ENCODE measurements at places on chromosomes 6 and 20.

DNA sequence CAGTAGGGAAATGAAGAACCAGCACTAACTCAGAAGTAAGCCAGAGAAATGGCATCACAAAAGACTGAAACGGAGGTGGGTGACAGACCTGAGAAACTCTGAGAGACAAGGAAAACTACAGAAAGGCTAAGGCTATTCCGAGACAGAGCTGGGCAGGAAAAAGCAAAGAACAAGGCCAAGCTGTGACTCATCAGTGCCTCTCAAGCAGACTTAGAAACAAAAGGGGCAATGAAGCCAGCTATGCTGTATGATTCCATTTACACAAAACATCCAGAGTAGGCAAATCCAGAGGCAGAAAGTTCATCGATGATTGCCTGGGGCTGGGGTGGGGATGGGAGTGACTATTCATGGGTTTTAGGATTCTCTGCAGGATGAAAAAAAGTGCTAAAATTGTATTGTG, 50.0 kb downstream of the SLC23A2 start:
- H3K27me3 ChIP-seq, result no peaks in the 10 kb centered on the region
- peaks cover 25% of the 10 kb centered on the region for H3K4me1 ChIP-seq
- H3K27ac ChIP-seq, result peak overlapping the region; percentile 68
- H3K36me3 ChIP-seq, result no peaks in the 10 kb centered on the region
- 0 out of 2 replicates have a peak overlapping the region, but pooled peaks have one; percentile 18 for H3K4me3 ChIP-seq

GRCh38 chr6:145047891-145048290, 687.4 kb downstream of the EPM2A start:
- no peak for DNase-seq
- no peak overlapping the region for H3K27ac ChIP-seq
- H3K36me3 ChIP-seq, result no peaks in the 10 kb centered on the region
- H3K4me1 ChIP-seq, result peaks cover 17% of the 10 kb centered on the region
- no peak overlapping the region for H3K4me3 ChIP-seq

GRCh38 chr6:43702534-43703440, 15.2 kb upstream of the MRPS18A start:
- H3K4me1 ChIP-seq, result peaks cover 20% of the 10 kb centered on the region
- no peaks in the 10 kb centered on the region for H3K27me3 ChIP-seq
- peak; percentile 97 for DNase-seq
- peak overlapping the region; percentile 85 for H3K27ac ChIP-seq

GRCh38 chr6:163137398-163137881, 277.1 kb upstream of the QKI start:
- H3K4me1 ChIP-seq, result no peaks in the 10 kb centered on the region
- H3K27ac ChIP-seq, result no peak overlapping the region
- H3K36me3 ChIP-seq, result no peaks in the 10 kb centered on the region
- no peak overlapping the region for H3K4me3 ChIP-seq
- DNase-seq, result no peak

GRCh38 chr6:154474648-154475428, 35.6 kb downstream of the CNKSR3 start:
- peaks cover 25% of the 10 kb centered on the region for H3K4me1 ChIP-seq
- H3K27ac ChIP-seq, result peak overlapping the region; percentile 34
- no peak overlapping the region for H3K4me3 ChIP-seq
- DNase-seq, result peak; percentile 91
- no peaks in the 10 kb centered on the region for H3K27me3 ChIP-seq

DNA sequence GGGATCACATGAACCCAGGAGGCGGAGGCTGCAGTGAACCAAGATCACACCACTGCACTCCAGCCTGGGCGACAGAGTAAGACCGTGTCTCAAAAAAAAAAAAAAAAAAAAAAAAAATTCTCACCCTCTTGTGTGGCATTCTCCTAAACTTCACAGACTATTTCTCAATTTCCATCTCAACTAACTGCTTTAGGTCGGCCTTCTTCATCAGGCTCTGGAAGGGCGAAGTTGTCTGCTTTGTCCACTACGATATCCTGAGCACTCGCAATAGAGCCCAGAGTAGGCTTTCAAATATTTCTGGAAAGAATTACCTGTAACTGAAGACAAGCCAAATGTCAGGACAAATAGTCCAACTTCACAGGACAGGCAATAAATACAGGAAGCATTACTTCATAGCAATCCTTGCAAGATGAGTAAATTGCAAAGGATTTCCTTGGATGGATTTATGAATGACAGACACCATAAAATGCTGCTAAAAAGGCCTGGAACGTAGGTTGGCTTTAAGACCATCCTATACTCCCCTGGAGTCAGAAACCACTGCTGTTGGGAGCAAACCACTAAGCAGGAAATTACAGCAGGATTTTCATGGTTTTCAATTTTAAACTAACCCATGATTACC, 116.3 kb upstream of the SLC2A12 start:
- peaks cover 33% of the 10 kb centered on the region for H3K4me1 ChIP-seq
- H3K27me3 ChIP-seq, result no peaks in the 10 kb centered on the region
- peak overlapping the region; percentile 99 for H3K4me3 ChIP-seq
- H3K36me3 ChIP-seq, result peaks cover 52% of the 10 kb centered on the region
- peak; percentile 25 for DNase-seq

- H3K27me3 ChIP-seq, result 0 out of 2 replicates have a peak, but pooled peaks cover 2% of the 10 kb centered on the region
- no peaks in the 10 kb centered on the region for H3K36me3 ChIP-seq
- no peak for DNase-seq
- H3K27ac ChIP-seq, result no peak overlapping the region
- H3K4me1 ChIP-seq, result no peaks in the 10 kb centered on the region
Measured at GRCh38 chr20:16692009-16692408, 37.8 kb upstream of the SNRPB2 start.

DNA sequence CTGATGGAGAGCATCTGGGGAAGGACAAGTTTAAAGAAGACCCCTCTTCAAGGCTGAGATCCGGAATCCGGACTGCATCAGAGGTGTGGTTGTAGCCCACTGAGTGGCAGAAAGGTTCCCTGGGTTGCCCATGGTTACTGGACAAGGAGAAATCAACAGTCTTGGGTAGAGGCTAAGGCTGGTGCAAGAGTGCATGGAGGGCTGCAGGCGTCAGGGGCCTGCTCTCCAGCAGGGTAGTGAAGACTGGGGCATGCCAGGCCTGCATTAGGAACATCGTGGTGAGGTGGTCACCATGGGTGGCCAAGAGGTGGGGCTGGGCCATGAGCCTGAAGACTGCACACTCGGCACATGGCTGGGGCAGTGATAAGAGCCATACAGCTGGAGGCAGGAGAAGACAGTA, 91.2 kb downstream of the RNF182 start:
- no peak overlapping the region for H3K27ac ChIP-seq
- no peaks in the 10 kb centered on the region for H3K4me1 ChIP-seq
- H3K4me3 ChIP-seq, result no peak overlapping the region

DNA sequence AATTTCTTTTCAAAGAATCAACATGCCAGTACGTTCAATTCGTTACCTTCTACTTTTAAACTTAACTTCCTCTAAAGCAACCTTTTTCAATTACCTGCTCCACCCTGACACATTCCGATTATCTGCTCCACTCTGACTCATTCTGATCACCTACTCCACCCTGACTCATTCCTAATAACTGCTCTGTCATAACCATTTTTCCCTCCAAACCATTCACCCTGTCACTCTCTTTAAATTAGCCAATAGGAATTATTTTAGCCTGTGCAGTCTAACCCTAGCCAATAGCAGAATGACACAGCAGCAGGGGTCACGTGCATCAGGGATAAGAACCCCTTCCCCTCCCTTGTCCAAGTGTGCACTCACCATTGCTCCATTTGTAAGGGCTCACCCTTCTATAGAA, 557.4 kb upstream of the EYS start:
- DNase-seq, result no peak
- H3K27ac ChIP-seq, result no peak overlapping the region
- H3K4me1 ChIP-seq, result no peaks in the 10 kb centered on the region
- H3K27me3 ChIP-seq, result no peaks in the 10 kb centered on the region
- no peaks in the 10 kb centered on the region for H3K36me3 ChIP-seq
